ENCODE measurements at places on chromosomes 1 and 21.

- no peaks in the 10 kb centered on the region for H3K4me1 ChIP-seq
- H3K36me3 ChIP-seq = no peaks in the 10 kb centered on the region
- H3K27ac ChIP-seq = no peak overlapping the region
- peaks cover 4% of the 10 kb centered on the region for H3K27me3 ChIP-seq
Measured at GRCh38 chr1:223016890-223017289, 126.2 kb downstream of the TLR5 start.

- peaks cover 42% of the 10 kb centered on the region for H3K4me1 ChIP-seq
- peak overlapping the region; percentile 97 for H3K4me3 ChIP-seq
- no peaks in the 10 kb centered on the region for H3K27me3 ChIP-seq
- peak overlapping the region; percentile 97 for H3K27ac ChIP-seq
- DNase-seq = peak; percentile 77
Measured at GRCh38 chr1:112674986-112675727, 698 bp downstream of the MOV10 start.

GRCh38 chr1:25750923-25751605, 48.9 kb upstream of the SELENON start:
- H3K27ac ChIP-seq = no peak overlapping the region
- peaks cover 22% of the 10 kb centered on the region for H3K4me1 ChIP-seq
- no peak for DNase-seq
- no peak overlapping the region for H3K4me3 ChIP-seq
- peaks cover 6% of the 10 kb centered on the region for H3K36me3 ChIP-seq

DNA sequence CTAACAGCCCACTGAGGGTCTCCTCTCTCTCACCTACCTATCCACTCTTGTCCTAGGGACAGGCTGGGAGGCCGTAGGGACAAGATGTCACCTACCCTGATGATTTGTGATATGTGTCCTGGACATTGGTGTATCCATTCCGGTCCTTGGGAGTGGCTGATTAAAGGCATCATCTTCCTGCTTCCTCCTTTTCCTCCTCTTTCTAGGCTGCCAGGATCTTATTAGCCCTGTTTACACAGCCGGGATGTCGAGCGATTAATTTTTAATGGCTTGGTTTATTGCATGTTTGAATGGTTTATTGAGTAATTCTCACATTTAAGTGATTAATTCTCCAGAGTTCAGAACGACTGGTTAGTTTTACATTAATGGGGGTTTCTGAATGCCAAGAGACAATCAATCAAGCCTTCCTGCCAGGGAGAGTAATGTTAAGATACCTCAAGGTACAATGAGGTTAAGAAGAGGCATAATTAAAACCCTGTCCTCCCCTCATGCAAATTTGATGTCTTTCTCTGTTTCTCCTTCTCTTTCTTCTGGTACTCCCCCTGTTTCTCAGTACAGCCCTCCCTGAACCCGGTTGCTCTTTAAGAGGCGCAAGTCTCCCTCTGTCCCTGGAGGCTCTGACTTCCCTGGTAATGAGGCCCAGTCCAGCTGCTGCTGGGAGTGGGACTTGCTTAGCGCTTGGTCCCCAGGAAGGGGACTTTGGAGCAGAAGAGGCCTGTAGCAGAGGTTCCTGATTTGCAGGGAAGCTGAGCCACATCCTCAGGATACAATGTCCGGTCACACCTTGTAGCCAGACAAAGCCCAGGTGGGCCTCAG, 50.9 kb downstream of the ACTL8 start:
- H3K4me1 ChIP-seq = no peaks in the 10 kb centered on the region
- no peaks in the 10 kb centered on the region for H3K27me3 ChIP-seq
- no peak overlapping the region for H3K4me3 ChIP-seq
- H3K36me3 ChIP-seq = no peaks in the 10 kb centered on the region
- DNase-seq = no peak
- no peak overlapping the region for H3K27ac ChIP-seq

- no peaks in the 10 kb centered on the region for H3K27me3 ChIP-seq
- H3K27ac ChIP-seq = no peak overlapping the region
- no peak for DNase-seq
Measured at GRCh38 chr1:213692321-213692720, 295.5 kb upstream of the PROX1 start.

DNA sequence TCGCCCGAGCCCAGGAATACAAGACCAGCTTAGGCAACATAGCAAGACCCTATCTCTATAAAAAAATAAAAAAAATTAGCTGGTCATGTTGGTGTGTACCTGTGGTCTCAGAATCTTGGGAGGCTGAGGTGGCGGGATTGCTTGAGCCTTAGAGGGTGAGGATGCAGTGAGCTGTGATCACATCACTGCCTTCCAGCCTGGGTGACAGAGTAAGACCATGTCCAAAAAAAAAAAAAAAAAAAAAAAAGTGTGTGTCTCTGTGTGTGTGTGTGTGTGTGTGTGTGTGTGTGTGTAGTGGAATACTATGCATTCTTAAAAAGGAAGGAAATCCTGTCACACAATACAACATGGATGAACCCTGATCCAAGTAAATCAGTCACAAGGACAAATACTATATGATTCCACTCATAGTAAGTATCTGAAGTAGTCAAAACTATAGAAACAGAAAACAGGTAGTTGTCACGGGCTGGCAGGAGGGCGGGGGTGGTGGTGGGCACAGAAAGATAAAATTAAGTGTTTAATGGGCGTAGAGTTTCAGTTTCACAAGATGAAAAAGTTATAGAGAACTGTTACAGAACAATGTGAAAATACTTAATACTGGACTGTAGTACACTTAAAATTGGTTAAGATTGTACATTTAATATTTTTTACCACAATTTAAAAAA, 47.8 kb downstream of the SELENOF start:
- H3K4me3 ChIP-seq = no peak overlapping the region
- peaks cover 14% of the 10 kb centered on the region for H3K36me3 ChIP-seq
- DNase-seq = no peak
- H3K4me1 ChIP-seq = peaks cover 5% of the 10 kb centered on the region
- H3K27me3 ChIP-seq = no peaks in the 10 kb centered on the region

DNA sequence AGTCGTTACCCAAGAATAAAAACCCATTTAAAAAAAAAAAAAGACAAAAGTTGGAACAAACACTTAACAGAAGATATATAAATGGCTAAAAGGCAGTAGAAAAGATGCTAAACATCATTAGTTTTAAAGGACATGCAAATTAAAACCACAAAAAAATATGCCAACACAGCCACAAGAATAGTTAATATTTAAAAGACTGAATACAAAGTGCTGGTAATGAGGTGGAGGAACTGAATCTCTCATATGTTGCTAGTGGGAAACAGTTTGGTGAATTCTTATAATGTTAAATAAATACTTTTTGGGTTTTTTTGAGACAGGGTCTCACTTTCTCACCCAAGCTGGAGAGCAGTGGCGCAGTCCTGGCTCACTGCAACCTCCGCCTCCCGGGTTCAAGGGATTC, 10.0 kb downstream of the LRRC40 start:
- H3K4me3 ChIP-seq = no peak overlapping the region
- peaks cover 8% of the 10 kb centered on the region for H3K36me3 ChIP-seq
- peaks cover 4% of the 10 kb centered on the region for H3K4me1 ChIP-seq
- no peak overlapping the region for H3K27ac ChIP-seq
- H3K27me3 ChIP-seq = no peaks in the 10 kb centered on the region
- no peak for DNase-seq
